Left ventricle myocardium inferior (tissue), 1 donor: ENCODE measurements at places on chromosomes 7 and 10. TPM values are rescaled to one million over a fixed set of nuclear protein-coding genes. Genes with fewer than 3 reads are reported as not detected.

DYNC1I1 gene
- total RNA-seq, result 38.8 TPM

RFC2 gene
- 8.7 TPM for total RNA-seq

TMEM72 gene
- not detected for total RNA-seq

LOXL4 gene
- 1.4 TPM for total RNA-seq

DNA sequence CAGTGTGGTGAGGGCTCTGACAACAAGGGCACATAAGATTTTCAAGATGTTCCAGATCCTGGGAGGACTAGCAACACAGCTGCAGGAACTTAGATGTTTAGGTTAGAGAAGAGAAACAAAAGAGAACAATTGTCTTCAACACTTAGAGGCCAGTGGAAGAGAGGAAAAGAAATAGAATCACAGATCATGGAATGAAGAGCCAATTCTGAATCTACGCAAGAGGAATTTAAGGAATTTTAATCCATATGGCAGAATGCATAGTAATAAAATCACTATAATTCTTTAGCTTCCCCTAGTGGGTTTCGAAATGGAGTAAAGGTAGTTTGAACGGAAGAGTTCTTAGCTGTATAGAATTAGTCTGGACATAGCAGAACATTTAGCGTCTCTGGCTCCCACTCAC lies 114.6 kb upstream of the LRRTM3 start:
- DNase-seq, result no peak

DNA sequence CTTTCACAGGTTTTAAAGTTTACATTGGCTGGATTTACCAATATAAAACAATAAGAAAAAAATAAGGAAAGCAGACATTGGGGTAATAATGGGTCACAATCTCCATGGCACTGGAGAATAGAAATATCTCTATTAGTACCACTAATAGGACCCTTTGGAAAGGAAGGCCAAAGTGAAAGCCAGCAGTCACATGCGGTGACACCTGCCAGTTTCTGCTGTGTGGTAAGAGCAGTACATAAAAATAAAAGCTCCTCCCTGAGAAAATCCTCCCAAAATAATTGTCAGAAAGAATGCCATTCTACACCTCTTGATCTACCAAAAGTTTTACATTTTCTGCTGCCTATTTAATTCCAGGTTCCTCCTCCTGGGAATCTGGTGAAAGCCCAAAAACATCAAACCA lies 30.4 kb upstream of the SLC13A1 start:
- DNase-seq, result no peak

GRCh38 chr10:117130346-117130745 lies 7.7 kb downstream of the VAX1 start:
- no peak for DNase-seq

- no peak for DNase-seq
Measured at GRCh38 chr7:8277394-8277982, 15.5 kb upstream of the ICA1 start.

GRCh38 chr7:128794020-128794419 lies 2.3 kb downstream of the CCDC136 start:
- no peak for DNase-seq

LRRC4 gene
- 4.4 TPM for total RNA-seq

- DNase-seq, result peak; percentile 36
Measured at GRCh38 chr10:96618653-96619052, 31.8 kb upstream of the TM9SF3 start.

DNA sequence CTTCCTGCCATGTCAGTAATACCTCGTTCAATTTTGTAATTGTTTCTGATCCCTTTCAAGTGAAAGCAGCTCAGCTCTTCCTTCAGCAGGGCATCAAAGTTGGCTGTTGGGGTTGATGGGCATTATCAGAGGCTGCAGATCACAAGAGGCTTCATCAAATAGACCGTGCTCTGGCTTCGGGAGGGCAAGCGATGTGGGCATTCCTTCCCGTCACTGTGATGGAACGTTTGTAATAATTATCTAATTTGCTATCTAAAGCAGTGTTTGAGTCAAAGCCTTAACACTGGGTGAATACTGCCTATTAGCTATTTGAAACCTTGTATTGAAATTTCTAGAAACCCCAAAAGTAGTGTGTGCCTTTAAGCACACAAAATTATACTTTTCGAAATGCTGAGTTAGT lies 170.1 kb downstream of the OTUD1 start:
- no peak for DNase-seq

MNX1 gene
- not detected for total RNA-seq

PKD1L1 gene
- total RNA-seq, result 1.5 TPM

NPTX2 gene
- 2.3 TPM for total RNA-seq

GRCh38 chr7:7051206-7051877 lies 131.0 kb upstream of the C1GALT1 start:
- no peak for DNase-seq

CLEC2L gene
- total RNA-seq, result 0.25 TPM

NEUROG3 gene
- not detected for total RNA-seq

GRCh38 chr10:31757831-31758230 lies 170.8 kb downstream of the ARHGAP12 start:
- no peak for DNase-seq

- DNase-seq, result no peak
Measured at GRCh38 chr7:94395141-94396036, 694 bp downstream of the COL1A2 start.

WEE2 gene
- not detected for total RNA-seq

PLEKHS1 gene
- total RNA-seq, result not detected

- no peak for DNase-seq
Measured at GRCh38 chr10:11325817-11326216, 285.6 kb downstream of the USP6NL start.

DNA sequence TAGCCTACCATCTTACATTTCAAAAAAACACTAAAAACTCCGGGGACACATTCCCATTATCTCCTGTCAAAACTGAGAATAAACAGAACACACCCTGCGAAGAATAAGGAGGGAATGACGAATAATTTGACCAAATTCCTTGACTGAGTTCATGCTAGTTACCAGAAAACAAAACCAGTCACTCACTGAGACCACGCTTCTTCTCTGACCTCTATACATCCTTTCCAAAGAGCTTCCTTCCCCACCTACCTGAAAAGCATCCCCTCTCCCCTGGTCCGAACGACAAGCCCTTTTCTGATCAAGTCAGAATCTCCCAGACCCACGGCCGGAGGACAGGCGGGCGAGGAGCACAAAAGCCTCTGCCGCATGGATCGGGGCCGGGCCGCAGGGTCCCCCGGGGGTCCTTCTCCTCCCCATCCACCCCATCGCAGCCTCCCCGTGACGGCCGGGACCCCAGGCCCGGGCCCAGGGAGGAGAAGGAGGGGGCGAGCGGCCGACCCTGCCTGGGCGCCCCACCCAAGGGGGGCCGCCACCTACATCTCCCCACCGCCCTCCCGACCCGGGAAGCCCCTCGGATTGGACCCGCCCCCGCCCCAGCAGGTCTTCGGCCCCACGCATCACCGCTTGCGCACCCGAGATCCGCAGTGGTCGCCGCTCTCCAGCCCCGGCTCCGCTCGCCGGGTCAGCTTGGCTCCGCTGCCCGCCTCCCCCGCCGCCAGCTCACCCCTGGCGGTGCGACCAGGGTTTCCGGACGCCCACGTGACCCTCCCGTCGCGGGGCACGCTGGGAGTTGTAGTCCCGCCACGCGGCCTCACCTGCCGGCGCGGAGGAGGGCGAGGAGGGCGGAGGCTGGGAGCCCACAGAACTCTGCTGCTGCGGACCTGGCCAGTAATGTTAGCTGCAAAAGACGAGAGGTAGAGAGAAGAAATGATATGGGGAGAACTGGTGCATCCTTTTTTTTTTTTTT lies at the start of gene SLC37A3:
TSS of gene SLC37A3 (minus strand) at position 747 of the 967 bp plus-strand sequence. CDS start 16,004 bp downstream, outside the sequence.
- DNase-seq, result peak; percentile 86

- DNase-seq, result no peak
Measured at GRCh38 chr7:76346097-76346496, 12.7 kb downstream of the YWHAG start.

PPRC1 gene
- 12.1 TPM for total RNA-seq

CRTAC1 gene
- total RNA-seq, result 2.3 TPM

DNA sequence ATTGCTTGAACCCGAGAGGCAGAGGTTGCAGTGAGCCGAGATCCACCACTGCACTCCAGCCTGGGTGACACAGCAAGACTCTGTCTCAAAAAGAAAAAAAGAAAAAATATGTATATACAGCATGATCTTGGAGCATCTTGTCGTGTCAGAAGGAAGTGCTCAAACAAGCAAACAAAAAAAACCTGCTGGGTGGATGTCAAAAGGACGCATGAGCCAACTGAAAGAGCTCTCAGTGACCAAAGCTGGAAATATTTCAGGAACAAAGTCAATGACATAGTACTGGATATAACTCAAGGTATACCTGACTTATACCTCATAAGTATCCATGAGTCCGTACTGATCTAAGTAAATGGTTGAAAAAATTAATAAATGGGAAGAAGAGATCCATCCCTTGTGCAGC lies 94.6 kb upstream of the ANLN start:
- DNase-seq, result no peak

DNA sequence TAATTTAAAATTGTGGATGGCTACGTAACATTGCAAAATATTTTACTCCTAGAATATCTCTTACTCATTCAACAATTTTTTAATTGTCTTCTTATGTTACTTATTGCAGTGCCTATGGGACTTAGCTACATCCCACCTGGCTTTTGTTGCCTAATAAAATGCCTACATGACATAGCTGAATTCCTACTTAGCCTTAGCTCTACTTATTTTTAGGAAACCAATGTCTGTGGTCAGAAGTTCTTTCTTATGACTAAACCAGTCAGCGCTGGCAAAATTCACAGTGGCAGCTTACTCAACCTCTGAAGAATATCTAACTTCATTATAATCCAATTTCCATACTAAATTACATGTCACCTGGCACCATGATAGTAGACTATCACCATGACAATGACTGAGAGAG lies 1612.4 kb upstream of the LRRTM3 start:
- DNase-seq, result no peak

ARHGEF35 gene
- 0.38 TPM for total RNA-seq

FLNC gene
- 839 TPM for total RNA-seq

- no peak for DNase-seq
Measured at GRCh38 chr7:22832401-22832800, 9.8 kb upstream of the TOMM7 start.

CALHM1 gene
- not detected for total RNA-seq

GRCh38 chr7:4769761-4770160 lies 5.7 kb upstream of the AP5Z1 start:
- DNase-seq, result no peak

MKX gene
- total RNA-seq, result 0.22 TPM

GRCh38 chr10:71065659-71066058 lies 146.7 kb upstream of the UNC5B start:
- no peak for DNase-seq

DNA sequence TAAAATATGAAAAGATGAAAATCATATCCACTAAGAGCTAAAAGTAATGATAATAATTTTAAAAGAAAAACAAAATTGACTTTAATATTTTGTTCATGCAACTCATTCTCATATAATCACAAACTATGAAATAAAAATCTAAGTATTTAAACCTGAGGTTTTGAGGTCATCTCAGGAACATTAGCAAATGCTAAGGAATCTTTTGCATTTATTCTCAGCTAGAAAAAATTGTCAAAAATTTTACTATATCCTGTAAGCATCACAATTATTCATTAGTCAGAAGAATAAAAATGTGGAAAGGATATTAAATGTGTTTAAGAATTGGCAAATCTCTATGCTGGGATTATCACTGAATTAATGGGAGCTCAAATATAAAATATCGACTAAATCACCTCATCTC lies 36.8 kb upstream of the TAX1BP1 start:
- DNase-seq, result no peak

GRCh38 chr7:19376538-19376937 lies 231.3 kb upstream of the FERD3L start:
- DNase-seq, result no peak

IDI2 gene
- total RNA-seq, result 0.33 TPM

TSPAN33 gene
- total RNA-seq, result 9.7 TPM
